Spleen (tissue), 13 donors: ENCODE measurements at places on chromosomes 12 and 14.
A peak's percentile ranks its signal among the peaks of the same experiment; 100 is the strongest.

- no peak for DNase-seq
Observed at GRCh38 chr14:69812711-69813110, 15.7 kb upstream of the SLC10A1 start.

GRCh38 chr12:65828711-65829339 is 4.5 kb downstream of the HMGA2 start:
- no peak for DNase-seq

- no peak for DNase-seq
Observed at GRCh38 chr12:52033446-52034140, 17.6 kb upstream of the NR4A1 start.

- DNase-seq: peak; percentile 90
Observed at GRCh38 chr14:75428230-75429104, 645 bp downstream of the JDP2 start.

DNA sequence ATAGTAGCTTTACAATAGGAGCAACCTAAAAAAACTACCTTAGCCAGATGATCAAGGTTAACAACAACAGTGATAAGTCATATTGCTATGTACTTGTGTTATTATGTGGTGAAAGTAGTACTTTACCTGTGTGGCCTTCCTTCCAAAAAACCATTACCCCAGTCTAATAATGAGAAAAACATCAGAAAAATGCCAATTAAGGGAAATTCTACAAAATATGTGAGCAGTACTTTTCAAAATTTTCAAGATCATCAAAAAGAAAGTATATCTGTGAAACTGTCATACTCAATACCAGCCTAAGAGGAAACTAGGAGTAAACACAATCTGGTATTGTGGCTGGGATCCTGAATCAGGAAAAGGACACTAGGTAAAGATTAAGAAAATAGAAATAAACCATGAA is 165.3 kb upstream of the PKP2 start:
- no peak for DNase-seq

GRCh38 chr14:37709419-37710195 is 114.2 kb downstream of the TTC6 start:
- DNase-seq: no peak

DNA sequence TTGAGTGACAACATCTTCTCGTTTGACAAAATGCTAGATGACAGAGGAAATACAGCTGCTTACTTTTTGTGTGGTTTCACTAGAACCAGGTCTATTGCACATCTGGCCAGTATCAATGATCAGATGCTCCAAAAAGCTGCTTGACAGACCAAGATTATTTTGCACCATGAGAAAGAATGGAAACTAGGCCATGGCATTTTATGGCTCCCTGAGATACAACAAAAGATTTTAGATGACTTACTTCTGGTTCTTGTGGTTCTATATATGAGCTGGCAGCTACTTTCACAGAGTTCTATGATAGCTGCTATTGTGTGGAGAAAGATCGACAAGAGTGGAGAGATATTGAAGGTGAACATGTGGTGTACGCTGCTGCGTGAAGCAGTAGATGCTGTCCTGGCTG is 25.9 kb upstream of the PPFIBP1 start:
- no peak for DNase-seq

DNA sequence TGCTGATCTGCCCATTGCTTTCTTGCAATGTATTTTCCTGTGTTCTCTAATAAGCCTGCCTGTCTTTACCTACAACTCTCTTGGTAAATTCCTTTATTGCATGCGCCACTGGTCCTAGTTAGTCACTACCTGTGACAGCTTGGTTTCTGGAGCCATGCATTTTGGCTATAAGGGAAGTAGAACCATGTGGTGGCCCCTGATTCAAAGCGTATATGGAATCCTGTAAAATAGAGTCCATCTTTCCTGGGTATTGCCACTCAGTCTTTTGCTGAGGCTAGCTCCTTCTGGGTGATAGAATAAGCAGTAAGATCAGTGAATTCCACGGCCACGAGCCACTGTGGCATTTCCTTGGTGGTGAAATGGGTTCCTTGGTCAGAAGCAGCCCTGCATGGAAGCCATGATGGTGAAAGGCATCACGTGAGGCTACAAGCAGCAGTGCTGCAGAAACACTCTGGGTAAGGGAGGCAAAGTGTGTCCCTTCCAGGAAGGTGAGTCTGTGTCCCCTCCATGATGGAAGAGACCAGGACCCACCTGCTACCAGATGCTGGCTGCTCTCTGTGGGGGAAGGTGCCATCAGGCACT is 19.6 kb downstream of the TNFAIP2 start:
- no peak for DNase-seq

DNA sequence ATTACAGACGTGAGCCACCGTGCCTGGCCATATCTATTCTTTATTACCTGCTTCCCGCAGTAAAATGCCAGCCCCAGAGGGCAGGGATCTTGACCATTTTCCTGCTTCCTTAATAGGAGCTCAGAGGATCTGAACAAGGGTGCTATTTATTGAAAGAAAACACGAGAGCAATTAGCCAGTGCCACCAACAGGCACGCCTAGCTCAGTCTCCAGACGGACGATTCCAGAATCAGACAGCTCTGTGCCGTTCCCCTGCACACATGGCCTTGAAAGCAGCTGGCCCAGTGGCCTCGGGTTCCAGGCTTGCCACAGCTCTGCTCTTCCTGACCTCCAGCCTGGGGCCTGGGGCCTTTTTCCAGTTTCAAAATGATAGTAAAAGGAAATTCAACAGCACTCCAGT is 135.2 kb upstream of the RFLNA start:
- no peak for DNase-seq

GRCh38 chr12:116813271-116814041 is 67.8 kb downstream of the HRK start:
- no peak for DNase-seq

DNA sequence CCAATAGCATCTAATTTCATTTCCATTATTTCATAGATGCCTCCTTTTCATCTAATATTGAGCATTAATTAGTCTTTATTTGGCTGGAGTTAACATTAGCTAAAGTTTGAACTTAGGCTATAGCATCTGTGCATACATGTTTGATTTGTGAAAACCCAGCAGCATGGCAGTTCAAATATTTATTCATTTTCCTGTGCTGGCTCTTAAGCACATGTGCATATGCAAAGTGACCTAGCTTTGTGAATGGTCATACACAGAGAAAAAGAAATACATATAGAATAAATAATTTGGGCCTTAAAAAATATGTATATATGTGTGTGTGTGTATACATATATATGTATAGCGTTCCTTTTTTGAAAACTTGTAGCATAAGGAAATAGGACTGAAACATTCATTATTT is 117.8 kb downstream of the HMGA2 start:
- no peak for DNase-seq

DNA sequence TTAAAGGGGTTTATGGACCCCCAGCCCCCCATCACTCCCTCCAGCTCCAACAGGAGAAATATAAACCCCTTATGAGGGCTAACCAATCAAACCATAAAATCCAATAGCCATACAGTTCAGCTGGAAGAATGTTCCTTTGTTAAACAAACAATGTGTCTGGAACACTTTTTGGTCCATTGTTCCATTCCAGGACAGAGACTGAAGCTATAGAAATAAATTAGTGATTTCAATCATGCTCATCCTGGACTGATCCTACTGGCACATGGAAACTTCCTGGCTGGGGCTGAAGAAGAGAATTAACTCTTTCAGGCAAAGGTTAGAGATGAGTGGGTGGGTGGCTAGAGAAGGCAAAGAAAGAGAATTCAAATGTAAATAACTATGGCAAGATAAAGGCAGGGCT is 63.4 kb downstream of the ANO2 start:
- no peak for DNase-seq
